IMR-90 (cell line): ENCODE measurements at places on chromosomes 7 and 10. TPM values are rescaled to one million over a fixed set of nuclear protein-coding genes. Genes with fewer than 3 reads are reported as not detected.

DNA sequence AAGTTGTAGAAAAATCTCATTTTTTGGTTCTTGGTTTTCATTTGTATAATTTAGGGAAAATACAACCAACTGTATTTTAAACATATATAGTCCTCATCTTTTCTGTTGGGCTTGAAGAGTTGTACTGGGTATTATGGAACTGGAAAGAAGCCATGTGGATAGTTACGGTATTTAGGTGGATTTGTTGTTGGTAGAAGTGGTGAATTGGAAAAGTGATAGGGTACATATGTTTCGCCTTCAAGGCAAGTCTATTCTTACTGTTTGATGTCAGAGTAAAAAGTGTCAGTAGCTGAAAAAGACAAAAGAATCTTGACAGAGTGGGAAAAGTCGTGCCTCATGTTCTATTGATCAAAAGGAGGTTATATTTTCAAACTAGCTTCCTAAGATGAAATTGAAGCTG, 64.6 kb downstream of the GBF1 start:
- peaks cover 25% of the 10 kb centered on the region for H3K4me1 ChIP-seq
- DNase-seq, result no peak
- H3K4me3 ChIP-seq, result no peak overlapping the region
- peaks cover 2% of the 10 kb centered on the region; the same call in 1 of the 2 replicates for H3K36me3 ChIP-seq

DNA sequence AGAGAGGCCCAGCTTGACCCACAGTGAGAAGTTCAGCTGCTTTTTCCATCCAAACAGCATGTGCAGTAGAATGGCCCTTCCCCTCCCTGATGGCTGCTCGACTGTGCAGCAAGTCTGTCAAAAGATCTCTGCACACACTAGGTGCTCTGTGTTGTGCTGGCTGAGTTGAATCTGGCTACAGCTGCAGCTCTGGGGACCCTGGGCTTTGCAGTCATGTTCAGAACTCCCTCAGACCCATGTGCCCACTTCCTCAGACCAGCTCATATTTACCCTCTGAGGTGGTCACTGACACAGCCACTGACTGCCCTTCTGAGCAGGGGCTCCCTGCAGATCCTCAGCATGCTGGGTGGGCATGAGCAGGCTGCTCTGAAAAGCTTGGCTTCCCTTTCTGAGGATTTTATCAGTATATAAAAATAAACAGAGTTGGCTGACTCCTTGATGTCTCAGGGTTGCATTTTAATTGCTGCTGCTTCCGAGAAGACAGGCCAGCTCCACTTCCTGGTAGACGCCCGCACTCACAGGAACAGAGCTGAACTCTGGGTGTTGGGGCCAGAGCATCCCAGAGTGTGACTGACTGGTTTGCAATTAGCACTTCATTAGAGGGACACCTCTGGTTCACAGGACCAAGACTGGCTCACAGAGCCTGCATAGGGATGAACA, 507.9 kb downstream of the RPS24 start:
- H3K4me1 ChIP-seq, result peaks cover 36% of the 10 kb centered on the region
- H3K27ac ChIP-seq, result peak overlapping the region; percentile 74
- H3K4me3 ChIP-seq, result no peak overlapping the region
- DNase-seq, result peak; percentile 68
- H3K27me3 ChIP-seq, result peaks cover 3% of the 10 kb centered on the region; the same call in 1 of the 2 replicates
- H3K36me3 ChIP-seq, result no peaks in the 10 kb centered on the region

- no peak overlapping the region for H3K4me3 ChIP-seq
- H3K27me3 ChIP-seq, result no peaks in the 10 kb centered on the region
- peaks cover 3% of the 10 kb centered on the region for H3K36me3 ChIP-seq
- peaks cover 6% of the 10 kb centered on the region for H3K4me1 ChIP-seq
Observed at GRCh38 chr10:29714096-29714874, 79.5 kb upstream of the SVIL start.

CCDC71L gene
- total RNA-seq, result 19.2 and 20.6 TPM in 2 replicates

GRCh38 chr7:36180121-36180520, 27.1 kb downstream of the EEPD1 start:
- H3K4me3 ChIP-seq, result no peak overlapping the region
- DNase-seq, result no peak
- H3K36me3 ChIP-seq, result no peaks in the 10 kb centered on the region

DNA sequence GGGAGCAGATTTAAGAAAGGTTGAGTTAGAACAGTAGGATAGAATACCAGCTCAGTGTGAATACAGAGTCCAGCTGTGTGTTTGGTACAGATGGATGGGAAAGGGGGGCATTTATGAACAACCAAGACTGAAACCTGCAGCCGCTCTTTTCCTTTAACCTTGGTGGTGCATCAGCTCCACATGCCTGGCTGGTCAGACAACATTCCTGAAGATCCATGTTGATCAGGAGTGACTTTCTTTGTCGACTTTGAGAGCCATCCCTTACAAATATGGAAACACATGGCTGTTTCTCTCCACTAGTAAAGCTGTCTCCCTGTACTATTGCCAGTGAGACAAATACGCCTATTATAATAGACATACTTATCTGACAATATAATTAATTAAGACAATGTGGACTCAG, 476.5 kb upstream of the IGFBP3 start:
- H3K27me3 ChIP-seq, result peaks cover 2% of the 10 kb centered on the region; the same call in 1 of the 2 replicates
- no peaks in the 10 kb centered on the region for H3K36me3 ChIP-seq
- no peak overlapping the region for H3K4me3 ChIP-seq
- no peak for DNase-seq
- no peak overlapping the region for H3K27ac ChIP-seq
- no peaks in the 10 kb centered on the region for H3K4me1 ChIP-seq

DNA sequence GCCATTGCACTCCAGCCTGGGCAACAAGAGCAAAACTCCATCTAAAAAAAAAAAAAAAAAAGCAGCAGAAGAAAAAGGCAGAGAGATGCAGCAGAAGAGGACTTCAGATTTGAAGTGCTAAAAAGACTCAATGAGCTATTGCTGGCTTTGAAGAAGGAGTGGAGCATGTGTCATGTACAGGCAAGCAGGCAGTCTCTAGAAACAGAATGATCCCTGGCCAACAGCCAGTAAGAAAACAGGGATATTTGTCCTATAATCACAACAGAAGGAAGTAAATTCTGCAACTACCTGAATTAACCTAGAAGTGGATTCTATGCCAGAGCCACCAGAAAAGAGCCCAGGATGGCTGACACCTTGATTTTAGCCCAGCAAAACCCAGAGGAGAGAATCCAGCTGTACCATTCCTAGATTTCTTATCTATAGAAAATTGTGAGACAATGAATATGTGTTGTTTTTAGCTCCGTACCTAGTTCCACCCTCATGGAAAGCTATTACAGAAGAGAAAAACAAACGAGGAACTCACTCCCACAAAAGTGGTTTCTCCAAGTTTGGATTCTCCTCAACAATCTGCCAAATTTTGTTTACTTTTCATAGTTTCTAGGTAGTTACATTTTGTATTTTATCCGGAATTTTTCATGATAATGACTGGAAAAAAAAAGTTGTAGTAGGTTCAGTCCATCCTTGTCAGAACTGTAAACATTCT, 198.2 kb upstream of the GNAI1 start:
- H3K4me1 ChIP-seq, result peaks cover 3% of the 10 kb centered on the region
- H3K4me3 ChIP-seq, result no peak overlapping the region
- no peak overlapping the region for H3K27ac ChIP-seq
- peak; percentile 19 for DNase-seq
- H3K27me3 ChIP-seq, result no peaks in the 10 kb centered on the region

- no peaks in the 10 kb centered on the region for H3K36me3 ChIP-seq
- H3K4me1 ChIP-seq, result peaks cover 2% of the 10 kb centered on the region
- DNase-seq, result no peak
- H3K27ac ChIP-seq, result no peak overlapping the region
Observed at GRCh38 chr7:16926861-16927260, 45.1 kb upstream of the AGR3 start.

GRCh38 chr10:51709324-51709972, 10.1 kb upstream of the CSTF2T start:
- H3K27ac ChIP-seq, result no peak overlapping the region
- no peaks in the 10 kb centered on the region for H3K36me3 ChIP-seq
- DNase-seq, result no peak
- no peaks in the 10 kb centered on the region for H3K4me1 ChIP-seq

DNA sequence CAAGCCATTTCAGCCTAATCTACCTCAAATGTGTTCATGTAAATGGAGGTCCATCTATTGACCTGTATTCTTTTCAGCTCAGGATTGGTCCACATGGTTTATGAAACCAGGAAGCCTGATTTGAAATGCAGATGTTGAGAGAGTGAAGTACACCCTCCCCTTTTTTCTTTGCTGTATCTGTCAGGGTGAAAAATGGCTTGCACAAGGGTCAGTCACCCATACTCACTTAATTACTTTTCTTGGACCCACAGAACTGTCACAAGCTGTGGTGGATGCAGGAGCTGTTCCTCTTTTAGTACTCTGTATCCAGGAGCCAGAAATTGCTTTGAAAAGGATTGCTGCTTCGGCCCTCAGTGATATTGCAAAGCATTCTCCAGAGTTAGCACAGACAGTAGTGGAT, 41.2 kb downstream of the SPAG6 start:
- H3K27me3 ChIP-seq, result peaks cover 7% of the 10 kb centered on the region; the same call in 1 of the 2 replicates
- no peak overlapping the region for H3K4me3 ChIP-seq
- no peaks in the 10 kb centered on the region for H3K36me3 ChIP-seq
- H3K27ac ChIP-seq, result no peak overlapping the region
- DNase-seq, result no peak

DNA sequence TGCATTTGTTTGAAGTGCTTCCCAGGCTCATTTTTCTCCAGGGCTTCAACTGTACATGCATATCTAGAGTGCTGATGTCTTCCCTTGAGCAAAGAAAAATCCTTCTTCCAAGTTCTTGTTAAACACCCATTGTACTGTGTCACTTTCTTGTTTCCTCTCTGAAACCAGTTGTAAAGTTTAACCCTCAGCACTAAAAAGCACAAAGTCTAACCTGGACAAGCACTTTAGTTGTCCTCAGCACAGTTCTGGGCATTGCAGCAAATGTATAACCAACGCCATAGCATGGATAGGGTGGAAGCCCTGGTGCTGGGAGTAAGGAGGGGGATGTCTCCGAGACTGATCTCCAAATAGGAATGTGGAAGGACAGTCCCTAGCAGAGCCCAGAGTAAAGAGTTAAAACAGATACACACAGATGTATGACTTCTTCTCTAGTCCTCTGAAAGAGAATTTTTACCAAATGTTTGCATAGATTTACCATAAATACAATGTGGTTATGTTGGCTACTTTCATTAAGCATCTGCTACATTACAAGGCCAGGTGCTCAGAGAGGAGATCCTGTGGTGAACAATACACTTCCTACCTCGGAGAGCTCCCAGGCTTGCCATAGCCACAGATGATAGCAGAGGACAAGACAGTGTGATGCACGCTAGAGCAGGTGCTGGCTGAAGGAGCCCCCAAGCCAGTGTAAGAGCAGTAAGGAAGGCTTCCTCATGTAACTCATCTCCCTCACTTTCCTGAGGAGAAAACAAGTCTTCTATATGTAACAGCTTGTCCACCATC, 57.0 kb downstream of the DNAJC12 start:
- H3K27ac ChIP-seq, result no peak overlapping the region
- H3K4me1 ChIP-seq, result no peaks in the 10 kb centered on the region
- no peaks in the 10 kb centered on the region for H3K36me3 ChIP-seq
- H3K4me3 ChIP-seq, result no peak overlapping the region

- H3K27me3 ChIP-seq, result no peaks in the 10 kb centered on the region
- peak overlapping the region; percentile 77 for H3K27ac ChIP-seq
- no peaks in the 10 kb centered on the region for H3K36me3 ChIP-seq
- peak overlapping the region; percentile 66 for H3K4me3 ChIP-seq
- DNase-seq, result no peak
Observed at GRCh38 chr7:23012908-23013714, 819 bp downstream of the HYCC1 start.

DKK1 gene
- total RNA-seq, result 74.7 and 116 TPM in 2 replicates

DNA sequence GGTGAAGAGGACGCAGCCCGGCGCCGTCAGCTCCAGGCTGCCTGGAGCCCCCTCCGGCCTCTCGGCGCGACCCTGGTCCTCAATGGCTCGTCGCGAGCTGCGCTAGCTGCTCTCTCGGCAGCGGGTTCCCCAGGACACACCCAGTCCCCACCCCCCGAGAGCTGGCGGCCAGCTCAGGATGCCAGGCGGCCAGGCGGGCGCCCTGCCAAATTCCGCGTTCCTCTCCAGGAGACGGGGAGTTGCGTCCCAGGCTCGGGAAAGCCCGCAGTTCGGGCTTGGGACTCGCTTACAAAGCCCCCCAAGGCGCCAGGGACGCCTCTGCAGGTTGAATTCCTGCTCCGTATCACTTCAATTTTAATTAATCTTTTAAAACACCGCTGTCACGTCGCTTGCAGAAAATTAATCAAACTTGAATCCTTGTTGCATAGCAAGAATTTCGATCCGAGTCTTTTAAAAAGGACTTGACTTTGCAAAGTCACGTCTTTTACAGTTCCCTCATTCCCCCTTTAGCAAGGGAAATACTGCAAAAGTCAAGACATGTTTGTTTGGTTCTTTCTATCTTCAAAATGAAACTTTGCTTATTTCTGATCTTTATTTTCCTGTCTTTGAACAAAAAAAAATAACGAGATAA, 28.2 kb downstream of the SKIDA1 start:
- H3K27ac ChIP-seq, result peak overlapping the region; percentile 81; the same call in 1 of the 2 replicates
- H3K27me3 ChIP-seq, result peaks cover 5% of the 10 kb centered on the region
- H3K4me3 ChIP-seq, result peak overlapping the region; percentile 91

SUN3 gene
- total RNA-seq, result not detected in 2 replicates

DNA sequence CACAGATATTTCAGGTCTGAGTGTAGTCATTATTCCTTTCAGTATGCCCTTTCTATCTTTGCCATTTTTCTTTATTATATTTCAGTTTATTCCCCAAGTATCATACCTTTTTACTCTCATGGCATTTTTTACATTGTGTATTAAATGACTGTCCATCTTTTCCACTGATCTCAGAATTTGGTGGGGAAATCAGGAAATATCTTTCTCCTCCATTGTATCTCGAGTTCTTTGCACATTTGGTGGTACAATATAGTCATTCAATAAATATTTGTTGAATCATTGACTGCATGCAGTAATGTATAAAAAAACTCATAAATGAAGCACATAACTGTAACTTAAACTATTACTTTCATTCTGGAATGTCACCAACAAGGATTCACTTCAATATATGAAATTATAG, 354.7 kb downstream of the HGF start:
- H3K27me3 ChIP-seq, result no peaks in the 10 kb centered on the region
- H3K27ac ChIP-seq, result no peak overlapping the region
- H3K36me3 ChIP-seq, result no peaks in the 10 kb centered on the region
- peak; percentile 58 for DNase-seq
- H3K4me3 ChIP-seq, result no peak overlapping the region

- peaks cover 2% of the 10 kb centered on the region; the same call in 1 of the 2 replicates for H3K27me3 ChIP-seq
- no peak for DNase-seq
- no peak overlapping the region for H3K4me3 ChIP-seq
Observed at GRCh38 chr10:15660990-15661389, 58.7 kb downstream of the ITGA8 start.

- H3K36me3 ChIP-seq, result no peaks in the 10 kb centered on the region
- no peaks in the 10 kb centered on the region for H3K27me3 ChIP-seq
- no peaks in the 10 kb centered on the region for H3K4me1 ChIP-seq
- no peak overlapping the region for H3K27ac ChIP-seq
Observed at GRCh38 chr10:129030996-129031843, 435.8 kb upstream of the MGMT start.

GRCh38 chr7:26514633-26515032, 223.0 kb downstream of the SNX10 start:
- no peaks in the 10 kb centered on the region for H3K4me1 ChIP-seq
- no peaks in the 10 kb centered on the region; the same call in 1 of the 2 replicates for H3K27me3 ChIP-seq
- no peak for DNase-seq
- no peak overlapping the region for H3K27ac ChIP-seq
- no peaks in the 10 kb centered on the region for H3K36me3 ChIP-seq
- H3K4me3 ChIP-seq, result no peak overlapping the region
